ENCODE measurements at places on chromosomes 4 and X.
A peak's percentile ranks its signal among the peaks of the same experiment; 100 is the strongest.

DNA sequence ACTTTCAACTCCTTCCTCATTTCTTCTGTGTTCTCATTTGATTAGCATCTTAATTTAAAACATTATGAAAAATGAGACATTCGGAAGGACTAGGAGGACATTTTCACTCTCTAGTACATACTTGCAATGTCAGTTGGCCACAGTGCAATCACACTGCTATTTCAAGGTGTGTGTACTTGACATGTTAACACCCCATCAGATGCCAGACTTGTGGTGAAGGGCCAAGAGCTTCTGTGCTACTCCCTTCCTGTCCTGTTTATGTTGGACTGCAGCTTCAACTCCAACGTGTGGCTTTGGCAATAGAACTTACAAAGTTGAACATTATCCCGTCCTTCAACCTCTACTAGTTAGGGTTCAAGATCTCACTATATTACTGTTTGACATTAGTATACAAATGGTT lies 221.0 kb downstream of the PALLD start:
- DNase-seq, result no peak

DNA sequence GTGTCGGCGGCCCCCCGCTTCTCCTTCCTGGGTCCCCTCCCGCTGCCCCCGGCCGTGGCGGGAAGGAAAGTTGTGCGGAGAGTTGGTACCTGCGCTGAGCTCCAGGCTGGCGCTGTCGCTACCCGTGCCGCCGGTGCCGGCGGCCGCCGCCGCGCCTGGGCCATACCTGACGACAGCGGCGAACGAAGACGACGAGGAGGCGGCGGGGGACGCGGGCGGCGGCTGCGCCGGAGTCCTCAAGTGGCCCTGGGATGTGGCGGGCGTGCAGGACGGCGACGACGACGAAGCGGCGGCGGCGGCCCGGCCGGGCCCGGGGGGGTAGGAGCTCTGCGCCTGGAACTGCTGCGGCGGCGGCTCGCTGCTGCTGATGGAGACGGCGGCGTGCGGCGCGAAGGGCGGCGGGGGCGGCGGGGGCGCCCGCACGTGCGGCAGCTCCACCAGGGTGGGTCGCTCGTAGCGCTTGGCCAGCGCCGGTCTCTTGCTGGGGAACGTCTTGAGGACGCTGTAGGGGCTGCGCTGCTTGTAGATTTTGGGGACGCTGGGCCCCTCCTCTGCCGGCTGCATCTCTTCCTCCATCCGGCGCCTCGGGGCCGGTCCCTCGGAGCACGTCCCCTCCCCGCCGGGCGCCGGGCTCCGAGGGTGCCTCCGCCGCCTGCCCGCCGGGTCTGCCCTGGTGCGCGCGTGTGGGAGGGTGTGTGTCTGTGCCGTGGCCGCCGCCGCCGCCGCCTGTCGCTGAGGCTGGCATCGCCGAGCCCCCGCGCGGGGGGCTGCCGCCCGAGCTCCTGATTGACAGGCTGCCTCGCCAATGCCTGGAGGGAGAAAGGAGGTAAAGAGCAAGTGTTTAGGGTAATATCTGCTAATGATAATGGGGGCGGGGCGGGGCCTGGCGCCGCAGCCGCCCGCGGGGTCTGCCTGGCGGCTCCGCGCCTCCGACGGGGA lies 618 bp downstream of the BEND4 start:
- DNase-seq, result no peak

DNA sequence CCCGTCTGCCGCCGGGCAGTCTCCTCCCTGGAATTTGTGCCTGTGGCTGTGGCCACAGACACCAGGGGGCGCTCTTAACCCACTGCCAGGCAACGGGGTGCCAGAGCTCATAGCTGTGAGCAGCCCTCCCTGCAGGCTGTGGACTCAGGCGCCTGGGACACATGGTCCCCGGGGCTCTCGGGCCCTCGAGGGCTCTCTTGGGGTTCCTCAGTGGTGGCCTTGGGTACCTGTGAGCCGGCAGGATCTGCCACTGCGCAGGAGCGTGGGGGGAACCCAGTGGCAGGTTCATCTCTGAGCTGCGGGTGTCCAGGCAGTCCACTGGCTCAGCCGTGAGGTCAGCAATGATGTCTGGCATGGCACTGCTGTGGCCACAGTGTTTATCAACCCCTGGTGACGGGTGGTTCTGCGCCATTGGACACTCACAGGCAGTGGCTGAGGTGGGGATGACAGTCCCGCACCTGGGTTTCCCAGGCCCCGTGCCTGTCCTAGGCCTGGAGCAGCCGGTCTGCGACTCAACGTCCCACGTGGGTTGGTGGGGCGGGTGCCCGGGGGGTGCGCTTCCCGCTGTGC lies 37.2 kb downstream of the PCGF3 start:
- DNase-seq, result peak; percentile 80

DNA sequence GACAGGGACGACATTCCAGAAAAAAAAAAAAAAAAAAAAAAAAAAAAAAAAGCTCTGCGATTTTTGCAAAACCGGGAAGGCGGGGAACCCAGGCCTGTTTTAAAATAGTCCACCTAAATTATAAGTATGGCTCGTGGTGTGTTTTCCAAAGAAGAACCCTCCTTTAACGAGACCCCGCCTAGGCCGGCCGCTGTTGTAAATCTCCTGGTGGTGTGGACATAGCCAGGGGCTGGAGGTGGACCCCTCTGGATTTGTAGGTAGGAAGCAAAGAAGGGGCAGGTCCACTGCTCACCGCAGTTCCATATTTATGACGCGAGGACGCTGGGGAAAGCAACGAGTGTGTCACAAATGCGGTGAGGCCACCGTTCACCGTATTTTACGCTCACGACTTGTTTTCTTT lies 94.0 kb upstream of the SHOX start:
- no peak for DNase-seq

DNA sequence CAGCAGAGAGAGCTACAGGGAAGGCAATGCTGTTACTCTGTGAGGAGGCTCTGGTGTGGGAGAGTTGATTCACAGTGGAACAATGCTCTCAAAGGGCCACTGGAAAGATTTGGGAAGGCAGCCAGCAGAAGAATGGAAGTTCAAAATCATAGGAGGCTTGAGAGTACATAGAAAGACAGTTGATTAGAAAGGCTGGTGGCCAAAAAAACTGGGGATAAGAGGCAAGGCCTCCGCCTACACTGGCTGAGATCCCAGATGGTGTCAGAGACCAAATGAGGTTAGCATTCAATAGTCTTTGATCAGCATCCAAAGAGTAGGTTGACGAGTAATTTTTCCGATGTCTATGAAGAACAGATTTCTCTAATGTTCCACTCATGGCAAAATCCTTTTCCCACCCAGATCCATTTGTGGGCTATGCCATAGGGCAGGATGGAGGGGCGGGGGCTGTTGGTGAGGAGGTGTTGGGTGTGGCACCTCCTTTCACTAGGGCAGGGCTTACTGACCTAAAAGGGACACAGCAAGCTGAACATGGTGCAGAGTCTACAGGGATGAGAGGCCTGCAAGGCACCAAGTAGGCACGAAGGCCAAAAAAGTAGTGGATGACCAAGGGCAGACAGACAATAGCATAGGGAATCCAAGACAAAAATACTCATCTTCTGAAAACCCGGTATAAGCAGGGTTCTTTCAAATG lies 15.1 kb downstream of the TEC start:
- no peak for DNase-seq

DNA sequence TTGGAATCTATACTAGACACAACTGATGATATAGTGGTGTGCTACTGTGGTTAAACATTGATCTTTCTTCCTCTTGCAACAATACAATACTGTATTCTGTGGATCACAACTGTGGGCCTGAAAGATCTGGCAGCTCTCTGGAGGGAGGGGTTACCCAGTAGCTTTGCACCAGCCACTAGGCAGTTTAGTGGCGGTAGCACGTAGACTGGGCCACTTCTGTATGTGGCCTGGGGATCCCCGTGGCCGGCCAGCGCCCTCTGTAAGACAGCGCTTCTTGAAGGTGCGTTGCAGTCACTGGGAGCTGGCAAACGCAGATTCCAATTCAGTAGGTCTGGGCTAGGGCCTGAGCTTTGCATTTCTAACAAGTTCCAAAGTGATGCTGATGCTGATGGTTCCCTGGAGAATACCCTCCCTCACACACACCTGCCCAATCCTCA lies 168.6 kb downstream of the MGST2 start:
- no peak for DNase-seq

GRCh38 chr4:72397314-72397713 lies 171.7 kb downstream of the ADAMTS3 start:
- DNase-seq, result no peak

DNA sequence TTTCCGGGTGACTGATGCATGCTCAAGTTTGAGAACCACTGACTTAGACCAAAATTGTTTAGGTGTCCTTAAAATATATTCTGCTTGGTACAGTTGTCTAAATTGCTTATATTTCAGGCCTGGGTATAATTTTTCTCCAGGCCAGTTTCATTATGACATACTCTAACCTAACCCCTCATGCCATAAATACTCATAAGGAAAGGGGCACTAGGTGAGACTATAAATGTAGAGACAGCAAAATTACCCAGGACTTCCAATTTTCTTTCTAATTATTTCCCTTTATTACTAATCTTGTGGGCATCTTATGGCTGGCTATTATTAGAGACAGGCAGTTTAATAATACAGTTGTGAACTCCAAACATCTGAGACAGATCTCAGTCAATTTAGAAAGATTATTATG lies 150.2 kb downstream of the RRAGB start:
- DNase-seq, result no peak

- peak; percentile 95 for DNase-seq
Observed at GRCh38 chr4:99088023-99088449, 552 bp downstream of the ADH5 start.

DNA sequence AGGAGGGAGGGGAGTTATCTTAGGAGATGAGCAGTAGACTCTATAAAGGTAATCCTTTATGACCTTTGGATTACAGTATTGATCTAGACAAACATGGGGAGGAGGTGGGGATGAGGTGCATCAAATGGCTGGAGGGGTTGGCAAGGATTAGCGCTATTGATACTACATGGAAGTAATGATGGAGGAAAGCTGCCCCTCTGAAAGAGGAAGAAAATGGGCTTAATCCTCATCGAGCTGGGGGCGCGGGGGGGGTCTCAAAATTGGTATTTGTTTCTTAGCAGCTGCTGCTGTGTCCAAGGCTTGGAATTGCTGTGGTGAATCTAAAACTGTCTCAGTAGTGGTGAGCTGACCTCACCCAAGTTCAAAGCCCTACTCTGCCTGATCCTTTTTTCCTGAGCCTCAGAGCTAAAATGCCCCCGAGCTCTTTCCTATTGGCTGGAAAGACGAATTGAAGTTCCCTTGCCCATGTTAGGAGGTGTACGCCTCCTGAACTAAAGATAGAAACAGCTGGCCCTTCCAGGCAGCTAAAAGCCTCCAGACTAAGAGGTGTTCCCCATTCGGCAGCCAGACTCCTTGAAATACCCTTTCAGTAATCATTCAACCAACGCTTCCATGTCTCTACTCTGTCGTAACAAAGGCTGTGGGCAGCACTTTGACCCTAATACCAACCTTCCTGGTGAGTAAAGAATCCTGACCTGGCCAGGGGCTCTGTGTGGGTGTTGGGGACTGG lies at the start of gene ITGB1BP2:
TSS of gene ITGB1BP2 (plus strand) at position 556 of the 730 bp plus-strand sequence. CDS start at position 613, 57 bp downstream.
- DNase-seq, result peak; percentile 66

DNA sequence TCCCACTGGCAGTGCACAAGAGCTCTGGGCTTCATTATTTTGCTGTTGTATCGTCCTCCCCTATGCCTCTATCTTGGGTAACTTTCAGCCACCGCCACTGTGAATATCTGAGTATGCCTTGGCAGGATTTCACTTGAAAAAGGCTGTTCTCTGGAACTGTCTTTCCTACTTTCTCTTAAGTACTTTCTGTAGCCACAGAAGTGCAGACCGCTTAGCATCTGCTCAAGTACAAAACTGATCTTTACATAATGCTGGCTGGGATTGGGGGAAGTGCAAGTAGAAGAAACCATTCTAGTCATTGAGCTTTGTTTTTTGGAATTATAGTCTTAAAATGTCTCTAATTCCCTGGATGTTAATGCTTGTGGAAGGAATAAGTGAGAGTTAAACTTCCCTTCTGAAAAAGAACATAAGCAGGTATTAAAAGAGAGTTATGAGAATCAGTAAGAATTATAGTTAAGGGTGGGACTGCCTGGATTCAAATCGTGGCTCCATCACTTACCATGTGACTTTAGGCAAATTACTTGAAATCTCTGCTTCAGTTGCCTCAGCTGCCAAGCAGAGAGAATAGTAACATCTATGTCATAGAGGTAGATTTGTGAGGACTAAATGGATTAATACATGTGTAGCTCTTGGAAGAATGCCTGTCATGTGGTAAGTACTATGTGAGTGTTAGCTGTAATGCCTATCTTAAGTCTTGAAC lies 77.5 kb downstream of the MID1IP1 start:
- DNase-seq, result no peak
